ENCODE measurements at places on chromosomes 5 and 9. TPM values are rescaled to one million over a fixed set of nuclear protein-coding genes. Genes with fewer than 3 reads are reported as not detected.
A peak's percentile ranks its signal among the peaks of the same experiment; 100 is the strongest.

DNA sequence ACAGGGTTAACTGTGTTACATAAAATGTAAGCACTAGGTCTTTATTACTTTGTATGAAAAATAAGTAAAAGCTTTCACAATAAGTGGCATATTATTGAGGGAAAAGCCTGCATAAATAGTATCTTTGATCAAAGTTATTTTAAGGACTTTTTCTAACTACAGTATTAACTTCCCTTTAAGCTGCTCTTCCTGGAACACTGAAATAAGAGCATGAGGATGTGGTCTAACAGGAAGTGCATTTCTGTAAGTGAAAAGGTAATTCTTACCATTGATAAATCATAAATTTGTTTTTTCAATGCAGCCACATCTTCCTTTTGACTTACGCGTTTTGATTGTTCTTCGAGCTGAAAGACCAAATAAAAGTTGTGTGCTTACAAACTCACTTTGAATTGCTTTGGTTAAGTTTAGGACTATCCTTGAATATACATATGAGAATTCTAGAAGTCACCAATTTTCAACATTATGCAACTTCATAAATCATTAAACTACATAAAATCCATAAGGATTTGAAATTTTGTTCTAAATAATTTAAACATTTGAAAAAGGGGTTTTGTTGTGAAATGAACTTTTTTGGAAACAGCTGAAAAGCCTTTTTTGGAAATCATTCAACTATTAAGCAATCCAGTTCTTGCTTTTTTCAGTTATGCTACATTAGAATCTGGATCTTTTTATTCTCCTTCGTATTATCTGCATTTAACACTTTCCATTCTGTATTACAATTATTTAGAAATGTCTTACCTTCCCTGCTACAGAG is 50.6 kb downstream of the RASEF start:
- H3K27me3 ChIP-seq: peaks cover 6% of the 10 kb centered on the region
- no peak overlapping the region for H3K4me3 ChIP-seq
- DNase-seq: no peak
- peaks cover 16% of the 10 kb centered on the region for H3K36me3 ChIP-seq
- no peak overlapping the region for H3K27ac ChIP-seq

- peaks cover 2% of the 10 kb centered on the region for H3K4me1 ChIP-seq
- peak; percentile 54 for DNase-seq
- H3K36me3 ChIP-seq: no peaks in the 10 kb centered on the region
- no peak overlapping the region for H3K4me3 ChIP-seq
Observed at GRCh38 chr9:109469646-109470358, 28.3 kb downstream of the PTPN3 start.

DNA sequence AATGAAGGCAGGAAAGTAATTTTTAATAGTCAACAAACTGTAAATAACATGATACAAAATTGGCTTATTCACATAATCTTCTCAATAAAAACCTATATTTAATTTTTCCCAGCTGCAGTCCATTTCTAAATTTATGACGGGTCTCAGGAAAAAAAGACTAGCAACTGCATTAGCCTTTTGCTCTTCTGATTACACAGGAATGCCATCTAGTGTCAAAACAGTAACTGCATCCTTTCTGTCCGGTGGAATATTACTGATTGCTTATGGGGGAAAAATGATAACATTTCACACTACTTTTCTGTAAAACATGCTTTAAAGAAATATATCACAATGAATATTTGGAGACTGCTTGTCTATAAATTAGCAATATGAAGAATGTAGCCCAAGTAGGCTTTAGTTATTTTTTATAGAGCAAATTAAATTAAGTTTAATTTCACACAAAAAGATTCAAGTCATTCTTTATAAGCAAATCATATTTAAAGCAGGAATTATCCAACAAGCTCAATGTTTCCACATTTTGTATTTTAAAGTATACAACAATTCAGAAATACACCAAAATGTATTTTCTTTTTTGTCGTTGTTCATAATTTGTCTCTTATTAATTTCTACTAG is 534.7 kb downstream of the CDH10 start:
- no peak overlapping the region for H3K4me3 ChIP-seq
- no peaks in the 10 kb centered on the region for H3K27me3 ChIP-seq
- no peak overlapping the region for H3K27ac ChIP-seq
- peaks cover 1% of the 10 kb centered on the region for H3K36me3 ChIP-seq
- no peak for DNase-seq

DNA sequence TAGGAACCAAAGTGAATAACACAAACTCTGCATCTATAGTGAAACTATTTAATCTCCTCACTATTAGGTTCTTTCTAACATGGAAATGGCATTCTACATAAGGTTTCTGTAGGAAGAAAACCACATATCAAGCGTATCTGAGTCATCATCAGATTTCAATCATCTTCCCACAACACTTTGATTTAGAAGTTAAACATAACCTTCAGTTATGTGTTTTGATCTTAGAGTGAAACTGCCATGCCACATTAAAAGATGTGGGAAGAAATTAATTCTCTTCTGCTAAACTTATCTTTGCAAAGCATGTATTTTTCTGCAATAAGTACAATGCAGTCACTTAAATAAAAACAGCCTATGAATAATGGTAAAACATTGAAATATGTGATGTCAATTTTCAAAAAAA is 55.0 kb downstream of the MEF2C start:
- H3K4me1 ChIP-seq: peaks cover 23% of the 10 kb centered on the region
- no peaks in the 10 kb centered on the region for H3K36me3 ChIP-seq
- H3K4me3 ChIP-seq: no peak overlapping the region
- DNase-seq: no peak

- H3K4me3 ChIP-seq: no peak overlapping the region
- no peak for DNase-seq
- no peaks in the 10 kb centered on the region for H3K4me1 ChIP-seq
Observed at GRCh38 chr5:54249210-54250028, 61.0 kb downstream of the ARL15 start.

The CEP120 gene
- total RNA-seq: 23.4 TPM
